ENCODE measurements at places on chromosomes 6 and 20. TPM values are rescaled to one million over a fixed set of nuclear protein-coding genes. Genes with fewer than 3 reads are reported as not detected.

DNA sequence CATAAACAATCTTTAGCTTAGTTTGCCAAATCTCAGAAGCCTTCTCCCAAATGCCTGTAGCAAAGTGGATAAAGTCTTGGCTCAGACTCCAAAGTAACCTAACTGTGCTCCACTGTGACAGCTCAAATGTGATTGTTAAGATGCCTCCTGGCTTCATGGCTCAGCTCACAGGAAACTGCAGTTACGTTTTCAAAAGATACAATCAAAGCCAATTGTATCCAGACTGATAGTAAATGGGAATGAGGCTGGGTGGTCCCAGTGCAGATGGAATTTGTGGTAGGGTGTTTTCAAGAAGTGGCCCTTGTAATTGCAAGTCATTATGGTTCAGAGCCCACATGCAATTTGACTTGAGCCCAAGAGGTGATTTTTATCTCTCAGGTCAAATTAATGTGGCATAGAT lies 151.2 kb upstream of the TAB2 start:
- DNase-seq = no peak

- no peak for DNase-seq
Measured at GRCh38 chr20:21394551-21394950, 2.8 kb downstream of the NKX2-4 start.

DNA sequence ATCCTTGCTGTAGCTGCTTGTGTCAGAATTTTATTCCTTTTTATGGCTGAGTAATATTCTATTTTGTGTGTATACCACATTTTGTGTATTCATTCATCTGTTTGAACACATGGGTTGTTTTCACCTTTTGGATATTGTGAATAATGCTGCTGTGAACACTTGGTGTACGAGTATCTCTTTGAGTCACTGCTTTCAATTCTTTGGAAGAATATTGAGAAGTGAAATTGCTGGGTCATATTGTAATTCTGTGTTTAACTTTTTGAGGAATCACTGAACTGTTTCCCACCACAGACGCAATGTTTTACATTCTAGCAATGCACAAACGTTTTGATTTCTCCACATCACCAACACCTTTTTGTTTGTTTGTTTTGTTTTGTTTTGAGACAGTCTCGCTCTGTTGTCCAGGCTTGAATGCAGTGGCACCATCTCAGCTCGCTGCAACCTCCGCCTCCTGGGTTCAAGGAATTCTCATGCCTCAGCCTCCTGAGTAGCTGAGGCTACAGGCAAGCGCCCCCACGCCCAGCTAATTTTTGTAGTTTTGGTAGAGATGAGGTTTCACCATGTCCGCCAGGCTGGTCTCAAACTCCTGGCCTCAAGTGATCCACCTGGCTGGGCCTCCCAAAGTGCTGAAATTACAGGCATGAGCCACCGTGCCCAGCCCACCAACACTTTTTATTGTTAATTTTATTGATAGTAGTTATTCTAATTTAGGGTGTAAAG lies 21.7 kb downstream of the CPXM1 start:
- DNase-seq = no peak

GRCh38 chr6:54981276-54981609 lies 134.7 kb downstream of the FAM83B start:
- no peak for DNase-seq

Gene SLC22A16
- not detected for total RNA-seq

All from sigmoid colon (tissue), 7 donors.